HEK293T (cell line): ENCODE measurements at places on chromosomes 2 and 18.
A peak's percentile ranks its signal among the peaks of the same experiment; 100 is the strongest.

DNA sequence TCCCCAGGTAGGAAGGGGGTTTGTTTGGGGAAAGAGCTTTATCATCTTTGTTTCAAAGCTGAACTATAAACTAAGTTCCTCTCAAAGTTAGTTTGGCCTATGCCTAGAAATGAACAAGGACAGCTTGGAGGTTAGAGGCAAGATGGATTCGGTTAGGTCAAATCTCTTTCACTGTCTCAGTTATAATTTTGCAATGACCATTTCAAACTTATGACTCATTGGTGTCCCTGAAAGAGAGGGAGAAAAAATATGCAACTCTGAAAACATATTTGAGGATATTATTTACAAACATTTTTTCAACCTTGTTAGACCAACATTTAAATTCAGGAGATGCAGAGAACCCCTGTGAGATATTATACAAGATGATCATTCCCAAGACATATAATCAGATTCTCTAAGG lies 95.7 kb downstream of the EFEMP1 start:
- DNase-seq: no peak

GRCh38 chr18:39205565-39206195 lies 1640.1 kb upstream of the CELF4 start:
- DNase-seq: no peak

DNA sequence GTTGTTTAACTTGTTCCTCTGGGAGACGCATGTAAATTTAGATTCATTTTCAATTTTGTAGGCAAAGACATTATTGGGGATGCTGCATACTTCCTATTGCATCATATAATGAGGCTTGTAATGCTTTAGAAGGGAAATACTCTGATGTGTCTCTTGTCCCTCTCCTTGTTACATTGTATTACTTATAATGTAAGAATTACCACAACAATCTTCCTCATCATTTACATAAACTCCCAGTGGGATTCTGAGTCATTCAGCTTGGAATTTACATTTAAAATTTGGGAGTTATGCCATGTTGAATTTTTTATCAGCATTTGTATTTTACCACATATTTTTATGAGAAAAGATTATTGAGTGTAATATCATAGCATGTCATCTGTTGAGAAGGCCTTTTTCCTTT lies 963.4 kb upstream of the NRXN1 start:
- DNase-seq: no peak

- DNase-seq: no peak
Measured at GRCh38 chr2:218513676-218514075, 54.5 kb downstream of the USP37 start.

DNA sequence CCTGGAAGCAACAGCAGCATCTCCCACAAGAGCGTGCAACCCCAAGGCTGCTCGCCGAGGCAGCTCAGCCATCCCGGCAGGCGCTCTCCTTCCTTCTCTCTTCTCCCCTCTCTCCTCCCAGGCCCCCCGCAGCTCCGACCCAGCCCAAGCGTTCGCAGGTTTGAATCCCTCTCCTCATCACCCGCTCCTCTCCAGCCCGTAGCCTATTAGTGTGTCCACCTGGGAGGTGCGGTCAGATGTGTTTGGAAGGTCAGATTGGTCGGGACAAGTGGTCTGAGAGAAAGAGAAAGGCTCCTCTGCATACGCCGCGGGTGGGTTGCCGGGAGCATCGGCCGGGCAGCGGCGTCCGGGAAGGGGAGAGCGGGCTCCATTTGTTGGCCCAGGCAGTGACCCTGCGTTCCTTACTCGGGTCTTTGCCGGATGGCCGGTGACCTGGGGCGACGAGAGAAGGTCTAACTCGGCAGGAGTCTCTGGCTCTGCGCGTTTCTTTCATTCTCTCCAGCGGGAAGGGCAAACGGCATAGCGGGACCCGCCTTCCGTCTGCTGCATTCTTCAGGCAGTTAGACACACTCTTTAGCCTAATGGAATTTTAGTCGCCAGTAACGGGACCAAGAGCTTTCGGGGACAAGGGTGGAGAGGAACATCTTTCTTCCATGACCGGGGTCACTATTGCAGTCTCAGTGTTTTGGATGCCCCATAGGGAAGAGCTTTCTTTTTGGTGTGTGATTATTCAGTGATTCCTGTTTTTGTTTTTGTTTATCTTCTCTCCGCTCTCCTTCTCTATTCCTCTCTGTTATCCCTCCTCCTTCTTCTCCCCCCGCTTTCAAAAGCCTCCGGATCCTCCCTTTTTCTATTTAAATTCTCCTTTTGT lies 1.1 kb upstream of the TMEFF2 start:
- peak; percentile 28 for DNase-seq

DNA sequence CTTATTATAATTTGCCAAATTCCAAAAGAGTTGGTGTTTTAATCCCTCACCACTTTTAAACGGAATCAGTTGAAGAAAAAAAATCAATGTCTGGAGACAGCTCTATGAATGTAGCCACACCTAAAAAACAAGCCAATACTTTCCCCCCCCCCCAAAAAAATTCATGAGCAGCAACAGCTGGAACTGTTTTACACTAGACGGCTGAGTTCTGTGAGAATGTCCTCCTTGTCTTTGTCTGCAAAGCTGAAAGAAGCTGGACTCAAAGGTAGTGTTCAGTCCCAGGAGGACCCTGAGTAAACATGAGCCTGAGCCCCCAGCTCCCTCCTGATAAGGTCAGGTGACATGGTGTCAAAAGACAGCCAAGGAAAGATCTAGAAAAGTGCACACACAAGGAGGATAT lies 68.2 kb downstream of the ZNF521 start:
- no peak for DNase-seq

GRCh38 chr2:12320991-12321641 lies 395.6 kb upstream of the TRIB2 start:
- DNase-seq: no peak

DNA sequence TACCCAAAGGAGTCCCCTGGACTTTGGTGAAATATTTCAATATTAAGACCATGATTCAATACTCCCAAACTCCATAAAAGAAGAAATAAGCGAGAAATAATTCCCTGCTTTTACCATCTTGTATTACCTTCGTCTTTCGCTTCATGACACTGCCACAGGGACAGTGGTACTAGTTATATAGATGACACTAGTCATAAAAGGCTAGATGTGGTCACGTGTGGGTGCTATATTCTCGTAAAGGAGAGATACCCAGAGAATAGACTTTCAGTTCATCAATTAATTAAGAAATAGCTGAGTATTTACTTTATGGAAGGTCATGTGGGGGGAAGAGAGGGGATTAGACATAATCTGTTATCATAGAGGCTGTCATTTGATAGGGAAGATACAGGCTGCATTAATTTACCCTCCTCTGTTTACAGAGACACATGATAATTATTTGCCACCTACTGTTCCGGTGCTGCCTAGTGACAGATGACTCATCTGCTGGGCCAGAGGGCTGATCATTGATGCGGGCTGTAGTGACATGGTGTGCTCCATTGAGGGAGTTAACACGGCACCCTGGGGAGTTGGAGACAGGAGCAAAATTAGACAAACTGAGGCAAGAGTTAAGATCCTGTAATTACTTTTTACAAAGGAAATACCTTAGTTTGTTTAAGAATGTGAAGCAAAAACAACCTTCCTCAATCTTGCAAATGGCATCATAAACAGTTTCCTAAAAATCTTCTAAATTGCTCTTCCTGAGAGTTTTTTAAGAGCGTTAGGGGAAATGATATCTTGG lies 78.2 kb upstream of the ITGB6 start:
- no peak for DNase-seq

GRCh38 chr2:68807821-68808266 lies 63.4 kb downstream of the BMP10 start:
- DNase-seq: no peak

- no peak for DNase-seq
Measured at GRCh38 chr18:48095726-48096125, 165.3 kb upstream of the SMAD2 start.

GRCh38 chr2:188785490-188785889 lies 188.7 kb upstream of the COL3A1 start:
- no peak for DNase-seq

- peak; percentile 13 for DNase-seq
Measured at GRCh38 chr2:48248251-48248933, 281.6 kb upstream of the STON1 start.

DNA sequence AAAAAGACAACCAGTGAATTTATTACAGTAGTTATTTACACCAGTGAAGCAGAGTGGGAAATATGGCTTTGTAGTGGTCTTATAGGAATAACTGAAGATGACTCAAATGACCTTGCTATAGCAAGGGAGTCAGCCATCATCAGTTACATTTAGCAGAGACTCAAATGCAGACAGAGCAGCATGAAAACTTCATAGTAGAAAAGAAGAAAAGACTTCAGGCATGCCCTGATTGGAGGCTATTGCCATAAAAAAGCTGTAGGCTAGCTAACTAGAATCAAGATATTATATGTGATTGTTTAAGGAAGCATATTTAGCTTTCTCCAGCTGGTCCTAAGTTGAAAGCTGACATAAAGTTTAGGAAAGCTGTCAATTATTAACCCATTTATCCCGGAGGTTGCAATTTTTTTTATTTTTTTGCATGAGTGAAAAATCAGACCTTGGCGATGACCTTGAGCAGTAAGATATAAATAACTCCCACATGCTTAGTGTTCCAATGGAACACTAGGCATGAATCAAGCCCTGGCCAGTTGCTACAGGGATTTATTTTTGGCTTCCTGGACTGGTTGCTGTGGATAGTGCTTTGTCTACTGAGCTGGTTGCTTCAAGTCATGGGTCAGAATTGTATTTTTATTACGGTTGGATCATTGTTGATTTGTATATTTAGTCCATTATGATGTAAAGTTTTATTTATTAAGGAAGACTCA lies 675.6 kb upstream of the VRK2 start:
- DNase-seq: no peak

- no peak for DNase-seq
Measured at GRCh38 chr18:75477900-75478299, 50.4 kb upstream of the SMIM21 start.

DNA sequence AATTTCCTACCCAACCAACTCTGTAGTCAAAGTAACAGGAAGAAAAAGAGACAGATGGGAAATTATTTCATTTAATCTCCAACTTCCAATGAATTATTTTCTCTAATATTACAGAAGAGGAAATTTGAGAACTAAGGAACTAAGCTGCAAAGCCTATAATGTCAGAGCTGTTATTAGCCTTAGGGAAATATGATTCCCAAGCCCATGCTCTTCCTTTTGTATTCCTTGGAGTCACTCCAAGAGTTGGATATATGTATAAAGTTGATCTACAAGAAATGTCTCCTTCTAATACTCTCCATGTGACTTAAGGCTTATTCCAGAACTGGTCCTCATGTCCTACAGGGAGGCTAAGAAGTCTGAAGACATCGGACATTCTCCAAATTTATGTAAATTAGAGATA lies 31.6 kb upstream of the VWC2L start:
- DNase-seq: no peak

GRCh38 chr2:230956827-230957755 lies 32.0 kb upstream of the GPR55 start:
- DNase-seq: peak; percentile 65

- no peak for DNase-seq
Measured at GRCh38 chr2:230866756-230867523, 2.2 kb downstream of the ITM2C start.

DNA sequence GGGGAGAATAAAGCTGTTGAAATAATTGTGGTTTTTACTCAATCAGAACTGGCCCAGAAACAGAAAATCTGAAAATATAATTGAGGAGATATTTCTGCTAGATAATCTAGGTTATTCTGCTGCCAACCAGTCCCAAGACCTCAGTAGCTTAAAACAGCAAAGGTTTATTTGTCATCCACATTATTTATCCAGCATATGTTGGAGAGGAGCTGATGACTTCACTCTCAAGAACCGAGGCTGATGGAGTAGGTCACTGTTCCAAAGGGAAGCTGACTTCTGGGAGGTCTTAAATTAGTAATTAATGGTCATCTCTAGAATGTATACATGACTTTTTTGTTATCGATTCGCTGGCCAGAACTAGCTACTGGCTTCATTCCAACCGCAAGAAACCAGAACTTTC lies 124.8 kb upstream of the CTNNA2 start:
- no peak for DNase-seq

- no peak for DNase-seq
Measured at GRCh38 chr2:8966123-8966908, 37.2 kb downstream of the MBOAT2 start.

DNA sequence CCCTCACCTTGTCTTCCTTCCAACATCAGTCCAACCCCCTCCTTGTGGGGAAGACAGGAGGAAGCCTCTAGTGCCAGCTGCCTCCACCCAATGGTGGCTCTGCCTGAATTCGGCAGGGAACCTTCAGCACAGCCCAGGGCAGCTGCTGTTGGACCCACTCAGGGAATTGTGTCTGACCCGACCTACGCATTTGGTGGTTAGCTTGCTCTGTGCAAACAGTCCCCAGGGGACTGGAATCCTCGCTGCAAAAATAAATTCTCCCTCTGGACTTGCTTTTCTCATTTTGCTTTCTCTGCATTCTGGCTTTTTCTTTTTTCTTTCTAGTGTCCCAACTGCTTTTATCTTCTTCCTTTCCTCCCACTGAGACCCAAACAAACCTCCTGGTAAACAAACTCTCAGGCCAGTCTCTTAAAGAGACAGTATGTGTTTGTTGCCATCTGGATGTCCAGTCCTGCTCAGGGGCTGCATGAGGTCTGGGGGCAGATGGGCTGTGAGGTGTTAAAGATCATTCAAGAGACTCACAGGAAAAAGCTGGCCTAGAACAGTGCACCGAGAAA lies 137.7 kb upstream of the HAAO start:
- DNase-seq: no peak

DNA sequence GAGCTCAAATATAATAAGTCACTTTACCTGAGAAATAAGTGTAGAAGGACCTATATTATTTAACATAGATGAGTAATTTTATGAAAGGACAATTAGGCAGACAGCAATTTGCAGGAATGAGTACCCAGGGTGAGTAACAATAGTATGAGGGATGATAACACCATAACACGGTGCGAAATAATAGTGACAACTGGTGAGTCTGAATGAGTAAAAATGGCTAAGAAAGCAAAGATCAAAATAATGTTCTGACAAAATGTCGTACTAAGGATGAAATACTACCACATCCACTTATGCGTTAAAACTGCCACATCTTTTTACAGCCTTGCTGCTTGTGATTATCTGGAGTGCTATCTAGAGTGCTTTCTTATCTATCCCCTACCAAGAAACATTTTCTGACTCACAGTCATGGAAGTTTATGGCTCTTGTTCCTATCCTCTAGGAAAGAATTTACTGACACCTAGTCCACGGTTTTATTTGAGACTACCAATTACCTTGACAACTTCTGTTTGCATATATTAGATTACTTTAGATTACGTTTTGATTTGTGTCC lies 929.7 kb downstream of the LRP1B start:
- no peak for DNase-seq

DNA sequence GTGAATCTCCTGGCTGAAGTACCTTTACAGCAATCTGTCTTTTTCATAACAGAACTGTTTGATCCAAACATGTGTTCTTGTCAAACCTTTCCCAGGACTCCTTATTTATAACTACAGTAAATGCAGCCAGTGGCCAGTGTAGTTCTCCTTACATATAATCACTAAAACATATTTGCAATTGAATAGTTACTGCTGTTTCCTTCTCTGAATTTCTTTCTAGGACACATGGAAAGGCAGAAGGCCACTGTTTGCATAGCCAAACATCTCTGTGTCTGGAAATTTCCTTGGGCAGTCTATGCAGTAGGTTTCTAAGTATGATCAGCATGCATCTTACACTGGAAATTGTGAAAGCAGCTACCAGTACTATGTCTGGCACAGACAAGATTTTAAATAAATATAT lies 57.4 kb upstream of the COL3A1 start:
- no peak for DNase-seq
